GDM1 (cell line): ENCODE measurements at places on chromosomes 16 and 17.

GRCh38 chr17:66175892-66176291 lies 16.0 kb downstream of the CEP112 start:
- no peak for DNase-seq

DNA sequence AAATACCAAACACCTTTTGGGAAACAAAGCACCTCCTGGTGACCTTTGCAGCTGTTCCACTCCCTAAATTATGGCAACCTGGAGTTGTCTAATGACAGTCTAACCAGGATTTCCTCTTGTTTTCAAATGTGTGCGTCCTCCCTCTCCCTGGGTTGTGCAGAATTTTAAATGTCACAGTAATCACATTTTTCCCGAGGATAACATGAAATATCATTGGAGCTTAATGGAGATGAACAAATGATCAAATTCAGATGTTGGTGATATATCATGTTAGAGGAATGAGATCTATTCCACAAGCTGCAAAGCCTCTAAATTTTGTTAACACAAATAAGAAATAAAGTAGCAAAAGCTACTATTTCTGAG lies 86.9 kb upstream of the HLF start:
- no peak for DNase-seq

- DNase-seq = no peak
Measured at GRCh38 chr17:39193346-39193745, 4.1 kb downstream of the CACNB1 start.

DNA sequence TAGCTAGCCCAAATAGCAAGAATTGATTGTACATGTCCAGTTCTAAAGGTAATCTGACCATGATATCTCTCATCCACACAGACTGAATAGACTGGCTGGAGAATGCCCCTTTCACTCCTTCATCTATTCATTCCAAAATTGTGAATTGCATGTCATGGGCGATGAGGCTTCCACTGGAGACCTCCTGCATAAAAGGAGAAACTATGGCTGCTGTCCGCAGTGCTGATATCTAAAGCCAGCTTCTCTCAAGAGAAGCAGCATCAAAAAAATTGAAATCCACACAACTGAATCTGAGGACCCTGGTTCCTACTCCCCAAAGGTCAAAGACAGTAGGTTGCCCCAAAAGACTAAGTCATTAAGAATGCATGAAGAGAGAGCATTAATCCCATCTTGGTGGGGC lies 7.9 kb upstream of the SCNN1G start:
- DNase-seq = no peak

- DNase-seq = no peak
Measured at GRCh38 chr17:77312786-77313599, 172.2 kb downstream of the SEC14L1 start.

DNA sequence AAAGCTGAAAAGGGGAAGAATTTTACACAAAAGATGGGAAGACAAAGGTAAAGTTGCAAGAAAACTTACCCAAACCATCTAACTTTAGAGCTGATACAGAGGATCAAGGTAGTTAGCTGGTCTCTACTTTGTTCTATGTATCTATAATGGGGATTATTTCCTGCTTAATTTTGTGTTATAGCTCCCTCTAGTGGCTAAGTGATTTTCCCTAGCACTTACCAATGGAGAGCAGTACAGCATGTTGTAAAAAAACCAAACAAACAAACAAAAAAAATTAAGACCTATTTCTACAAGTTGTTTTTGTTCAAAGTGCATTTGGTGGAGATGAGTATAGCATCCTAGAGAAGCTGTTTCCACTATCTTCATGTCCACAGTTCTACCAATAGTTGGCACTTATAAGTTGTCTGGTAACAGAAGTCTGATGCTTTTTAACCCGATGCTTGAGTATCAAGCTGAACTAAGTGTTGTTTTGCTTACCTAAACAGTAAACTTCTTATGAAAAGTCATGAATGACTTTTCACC lies 7.5 kb downstream of the SRSF1 start:
- peak; percentile 9 for DNase-seq

DNA sequence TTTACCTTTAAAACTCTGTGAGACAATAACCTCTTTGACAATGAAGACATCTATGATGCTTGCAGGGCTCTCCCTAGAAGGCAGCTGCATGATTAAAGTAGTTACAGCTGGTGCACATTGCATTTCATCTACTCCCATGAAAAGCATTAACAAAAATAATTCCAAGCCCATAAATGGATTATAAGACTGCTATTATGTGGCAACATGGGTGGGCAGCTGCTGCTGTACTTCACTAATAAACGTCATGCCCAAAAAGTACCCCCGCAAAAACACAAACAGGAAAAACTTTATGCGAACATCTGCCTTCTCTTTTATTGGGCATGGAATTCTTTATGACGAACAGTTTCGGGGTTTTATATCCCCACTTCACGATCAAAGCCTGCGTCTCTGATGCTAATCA lies 224.9 kb downstream of the CA10 start:
- DNase-seq = no peak

GRCh38 chr16:12447556-12447955 lies 356.1 kb downstream of the CPPED1 start:
- DNase-seq = no peak

DNA sequence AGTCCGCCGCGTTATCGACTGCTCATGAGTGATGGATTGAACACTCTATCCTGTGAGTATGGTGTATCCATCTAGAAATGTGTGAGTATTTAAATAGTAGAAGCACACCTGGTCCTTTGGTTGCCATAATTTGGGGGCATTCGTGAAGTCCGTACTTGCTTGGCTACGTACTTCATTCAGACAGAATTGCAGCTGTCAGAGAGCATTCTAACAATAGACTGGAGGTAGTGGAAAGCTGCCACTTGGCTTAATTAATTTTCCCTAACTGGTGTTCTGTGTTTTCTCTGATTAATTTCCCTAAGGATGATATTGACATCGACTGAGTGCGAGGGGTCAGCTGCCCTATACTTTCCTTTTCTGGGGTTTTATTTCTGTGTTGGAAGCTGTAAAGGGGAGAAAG lies 14.1 kb downstream of the RPA1 start:
- no peak for DNase-seq

DNA sequence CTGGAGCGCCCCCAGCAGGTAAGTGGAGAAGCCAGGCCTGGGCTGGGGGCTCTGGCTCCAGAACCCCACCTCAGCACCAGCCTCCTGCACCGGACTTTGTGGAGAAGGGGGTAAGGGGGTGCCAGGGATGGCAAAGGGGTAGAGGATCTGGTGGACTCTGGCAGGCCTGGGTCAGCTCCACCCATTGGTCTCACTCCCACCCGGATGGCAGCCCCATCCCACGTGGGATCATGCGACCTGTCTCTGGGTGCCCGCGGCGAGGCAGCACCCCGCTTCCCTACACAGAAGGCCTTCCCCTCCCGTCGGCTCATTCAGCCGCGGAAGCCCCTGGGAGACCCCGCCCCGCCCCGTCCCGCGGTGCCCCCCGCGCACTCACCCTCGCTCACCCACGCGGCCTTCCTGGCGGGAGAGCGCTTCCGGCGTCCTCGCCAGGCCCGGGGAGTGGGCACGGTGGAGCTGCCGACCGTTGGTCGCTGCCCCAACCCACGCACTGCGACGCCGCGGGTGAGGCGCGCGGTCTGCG lies 498 bp upstream of the PLEKHG4 start:
- DNase-seq = peak; percentile 31

DNA sequence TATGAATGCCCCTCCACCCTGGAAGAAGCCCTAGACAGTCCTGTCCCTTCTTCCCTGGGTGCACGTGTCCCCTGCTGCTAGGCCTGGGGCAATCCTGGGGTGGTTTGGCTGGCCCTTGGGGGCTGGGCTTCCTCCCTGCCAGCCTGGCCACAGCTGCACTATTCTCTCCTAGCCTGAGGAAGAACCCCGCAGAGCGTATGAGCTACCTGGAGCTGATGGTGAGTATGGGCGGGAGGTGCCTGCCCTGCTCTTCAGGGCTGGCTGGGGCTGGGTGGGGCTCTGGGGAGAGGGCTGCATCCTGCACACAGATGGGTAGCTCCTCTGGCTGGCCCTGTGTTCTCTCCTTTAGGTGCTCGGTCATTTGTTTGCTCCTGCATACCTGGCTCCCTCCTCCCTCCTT lies 28.8 kb downstream of the MAP2K3 start:
- no peak for DNase-seq

DNA sequence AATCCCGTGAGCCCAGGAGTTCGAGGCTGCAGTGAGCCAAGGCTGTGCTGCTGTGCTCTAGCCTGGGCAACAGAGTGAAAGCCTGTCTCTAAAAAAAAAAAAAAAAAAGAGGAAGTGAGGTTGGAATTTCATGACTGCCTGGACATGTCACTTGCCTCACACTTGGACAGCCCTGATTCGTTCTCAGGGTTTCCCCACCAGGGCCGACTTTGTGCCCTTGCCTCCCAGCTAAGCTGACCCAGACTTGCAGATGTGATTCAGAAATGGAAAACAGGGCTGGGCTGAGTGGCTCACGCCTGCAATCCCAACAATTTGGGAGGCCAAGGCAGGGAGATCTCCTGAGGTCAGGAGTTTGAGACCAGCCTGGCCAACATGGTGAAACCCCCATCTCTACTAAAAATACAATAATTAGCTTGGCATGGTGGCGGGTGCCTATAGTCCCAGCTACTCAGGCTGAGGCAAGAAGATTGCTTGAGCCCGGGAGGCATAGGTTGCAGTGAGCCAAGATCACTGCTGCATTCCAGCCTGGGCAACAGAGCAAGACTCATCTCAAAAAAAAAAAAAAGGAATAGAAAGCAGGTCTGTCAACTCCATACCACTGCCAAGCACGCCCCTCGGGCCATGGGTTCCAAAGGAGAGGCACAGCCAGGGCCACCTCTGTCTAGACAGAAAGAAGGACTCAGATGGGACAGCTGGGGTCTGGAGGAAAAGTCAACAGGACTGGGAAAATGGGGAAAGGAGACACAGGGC lies 46.9 kb downstream of the SOCS1 start:
- no peak for DNase-seq

- no peak for DNase-seq
Measured at GRCh38 chr16:6153901-6154300, 1056.3 kb upstream of the EEF2KMT start.

- no peak for DNase-seq
Measured at GRCh38 chr17:29574732-29575510, 6.4 kb downstream of the TP53I13 start.

GRCh38 chr16:3904875-3905274 lies 24.4 kb upstream of the CREBBP start:
- DNase-seq = no peak

DNA sequence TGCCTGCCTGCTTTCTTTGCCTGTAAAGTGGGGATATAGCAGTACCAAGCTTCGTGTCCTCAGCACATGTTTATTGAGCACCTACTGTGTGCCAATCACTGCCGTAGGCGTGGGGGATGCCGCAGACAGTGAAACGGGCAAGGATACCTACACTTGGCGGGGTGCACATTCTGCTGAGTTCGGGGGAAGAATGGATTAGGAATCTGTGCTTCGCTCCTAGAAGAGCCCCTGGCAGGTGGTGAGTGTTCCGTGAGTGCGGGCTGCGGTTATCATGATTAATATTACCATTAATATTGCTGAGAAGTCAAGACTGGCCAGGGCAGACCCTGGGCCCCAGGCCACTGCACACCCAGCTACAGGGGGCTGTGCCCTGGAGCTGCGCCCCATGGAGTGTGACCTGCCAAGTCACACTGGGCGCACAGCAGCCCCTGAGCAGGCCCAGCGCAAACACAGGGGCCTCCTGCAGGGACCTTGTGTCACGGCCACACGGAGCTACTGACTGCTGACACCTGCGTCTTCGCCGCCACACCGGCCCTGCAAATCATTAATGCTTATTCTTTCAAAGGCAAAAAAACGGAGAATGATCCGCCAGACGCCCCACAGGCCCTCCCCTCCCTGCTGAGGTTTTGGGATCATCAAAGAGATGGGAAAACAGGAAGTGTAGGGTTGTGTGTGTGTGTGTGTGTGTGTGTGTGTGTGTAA lies 213.4 kb upstream of the GSE1 start:
- no peak for DNase-seq

DNA sequence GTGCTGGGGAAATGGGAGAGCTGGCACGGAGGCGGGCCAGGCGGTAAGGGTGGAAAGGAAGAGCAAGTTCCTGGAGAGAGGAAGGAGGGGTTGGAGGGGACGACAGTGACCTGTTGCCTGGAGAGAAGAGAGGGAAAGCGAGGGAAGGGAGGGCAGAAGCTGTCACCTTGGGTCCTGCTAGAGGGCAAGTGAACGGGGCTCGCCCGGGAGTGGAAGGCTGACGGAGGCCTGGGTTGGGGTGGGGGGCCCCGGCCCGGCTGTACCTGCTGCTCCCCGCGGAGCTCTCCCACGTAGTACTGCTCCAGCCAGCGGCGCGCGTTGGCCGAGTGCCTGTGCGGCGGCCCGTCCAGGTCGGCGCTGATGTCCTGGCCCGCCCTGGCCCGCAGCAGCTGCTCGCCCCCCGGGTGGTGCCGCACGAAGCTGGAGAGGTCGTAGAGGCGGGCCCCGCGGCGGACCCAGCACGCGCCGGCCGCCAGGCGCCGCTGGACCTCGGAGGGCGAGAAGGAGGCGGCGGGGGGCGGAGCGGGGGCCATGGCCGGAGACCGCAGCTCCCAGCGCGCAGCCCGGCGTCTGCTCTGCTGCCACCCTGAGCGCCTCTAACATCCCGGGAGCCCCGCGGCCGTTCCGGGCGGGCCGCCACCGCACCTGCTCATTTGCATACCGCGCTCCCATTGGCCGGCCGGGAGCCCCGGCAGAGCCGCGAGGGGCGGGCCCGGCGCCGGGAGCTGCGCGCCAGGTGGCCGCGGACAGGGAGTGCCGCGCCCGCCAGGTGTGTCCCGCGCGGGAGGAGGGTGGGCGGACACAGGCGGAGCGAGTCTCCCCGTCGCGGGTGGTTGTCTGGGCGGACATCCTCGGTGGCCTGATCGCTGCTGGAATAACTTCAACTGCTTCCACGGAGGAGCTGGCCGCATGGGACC lies at the start of gene FA2H:
FA2H (minus strand) TSS at position 598 of the 917 bp plus-strand sequence; CDS start at position 533, 65 bp downstream.
- DNase-seq = no peak

DNA sequence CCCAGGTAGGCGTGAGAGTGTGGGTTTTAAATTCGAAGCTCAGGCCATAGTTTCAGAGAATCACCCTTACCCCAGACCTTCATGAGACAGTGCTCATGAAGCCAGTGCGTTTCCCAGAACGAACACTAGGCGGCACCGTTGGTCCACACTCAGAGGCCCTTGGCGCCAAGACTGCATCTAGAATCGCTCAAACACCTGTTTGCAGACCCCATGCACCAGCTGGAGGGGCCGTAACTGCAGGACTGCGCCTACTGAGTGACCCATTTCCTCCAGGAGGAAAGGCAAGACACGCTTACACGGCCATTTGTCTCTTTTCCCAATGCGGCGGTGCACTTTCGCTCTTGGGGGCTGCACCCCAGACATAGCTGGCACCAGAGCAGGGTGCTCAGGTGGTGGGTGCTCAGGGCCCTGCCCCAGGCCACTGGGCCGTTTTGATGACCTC lies 34.0 kb downstream of the ADGRG5 start:
- DNase-seq = peak; percentile 57

DNA sequence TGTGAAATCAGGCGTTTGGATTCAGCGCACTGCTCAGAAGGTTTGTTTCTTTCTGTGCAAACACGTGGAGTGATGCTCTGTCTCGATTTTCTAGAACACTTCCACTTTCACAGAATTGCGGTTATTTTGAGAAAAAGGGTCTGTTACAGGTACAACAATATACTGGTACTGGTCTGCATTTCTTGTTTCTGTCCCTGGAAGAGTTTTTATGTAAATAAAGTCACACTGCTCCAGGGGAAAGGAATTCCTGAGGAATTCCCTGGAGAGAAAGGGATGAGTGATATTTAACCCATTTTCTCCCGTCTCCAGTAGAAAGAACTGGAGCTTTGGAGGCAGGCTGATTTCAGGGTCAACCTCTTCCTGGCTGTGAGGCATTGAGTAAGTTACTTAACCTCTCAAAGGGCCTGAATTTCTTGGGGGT lies 16.2 kb upstream of the RMI2 start:
- DNase-seq = no peak

- DNase-seq = no peak
Measured at GRCh38 chr17:29238133-29238850, 8.4 kb upstream of the CRYBA1 start.

- DNase-seq = no peak
Measured at GRCh38 chr16:21169249-21169981, 10.9 kb downstream of the LDAF1 start.
